ENCODE measurements at places on chromosomes 1 and 21. TPM values are rescaled to one million over a fixed set of nuclear protein-coding genes. Genes with fewer than 3 reads are reported as not detected.
A peak's percentile ranks its signal among the peaks of the same experiment; 100 is the strongest.

- no peak for DNase-seq
- peaks cover 6% of the 10 kb centered on the region for H3K27me3 ChIP-seq
- peaks cover 4% of the 10 kb centered on the region for H3K4me1 ChIP-seq
- H3K4me3 ChIP-seq = peak overlapping the region; percentile 19
- H3K27ac ChIP-seq = no peak overlapping the region
Measured at GRCh38 chr1:6260433-6260934, 414 bp downstream of the GPR153 start.

DNA sequence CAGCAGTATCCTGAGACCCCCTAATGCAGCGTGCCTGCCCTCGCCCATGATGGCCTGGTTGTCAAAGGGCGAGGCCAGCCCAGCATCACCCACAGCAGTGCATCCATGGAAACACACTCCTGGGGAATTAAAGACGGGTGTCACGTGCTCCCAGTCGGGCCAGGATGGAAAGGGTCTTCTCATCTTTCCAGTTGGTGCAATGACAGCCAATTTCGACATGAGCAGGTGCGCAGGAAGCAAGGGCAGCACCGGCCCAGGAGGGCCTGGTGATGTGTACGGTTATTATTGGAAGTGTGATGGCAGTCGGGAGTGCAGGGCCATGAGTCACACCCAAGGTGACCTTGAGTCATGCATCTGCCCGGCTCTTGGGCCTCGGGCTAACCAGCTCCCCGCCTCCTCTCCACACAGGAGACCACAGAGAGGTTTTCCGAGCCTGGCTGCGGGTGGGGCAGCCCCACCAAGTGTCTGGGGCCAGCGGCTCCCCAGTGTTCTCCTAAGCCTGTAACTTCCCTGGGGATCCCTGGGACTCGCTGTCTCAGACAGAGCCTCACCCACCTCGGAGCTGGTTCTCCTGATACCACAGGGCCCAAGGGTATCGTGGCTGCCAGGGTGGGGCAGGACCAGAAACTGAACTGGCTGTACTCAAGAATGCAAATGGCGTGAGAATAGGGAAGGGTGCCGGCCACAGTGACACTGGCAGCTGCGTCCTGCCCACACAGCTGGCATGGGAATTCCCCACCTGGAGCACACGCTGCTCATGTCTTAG is 119.8 kb downstream of the SIK1 start:
- DNase-seq = peak; percentile 43
- H3K4me3 ChIP-seq = no peak overlapping the region
- H3K27ac ChIP-seq = no peak overlapping the region

DNA sequence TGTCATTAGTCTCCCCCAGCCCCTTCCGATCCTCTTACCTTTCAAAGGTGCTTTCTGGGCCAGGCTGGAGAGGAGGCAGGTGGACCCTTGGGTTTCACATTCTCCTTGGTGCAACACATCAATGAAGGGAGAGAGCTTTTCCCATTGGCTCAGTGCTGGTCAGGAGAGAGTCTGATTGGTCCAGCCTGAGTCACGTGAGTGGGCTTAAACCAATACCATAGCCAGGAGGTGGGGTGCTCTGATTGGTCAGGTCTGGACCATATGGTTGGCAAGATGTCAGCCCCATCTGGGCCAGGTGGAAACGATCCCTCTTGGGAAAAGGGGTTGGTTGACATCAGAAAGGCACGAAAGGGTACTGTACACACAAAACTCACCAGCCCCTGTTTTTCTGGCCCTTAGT is 44.8 kb upstream of the ABCG1 start:
- no peaks in the 10 kb centered on the region for H3K27me3 ChIP-seq
- no peaks in the 10 kb centered on the region for H3K36me3 ChIP-seq
- no peak overlapping the region for H3K27ac ChIP-seq
- DNase-seq = no peak
- no peak overlapping the region for H3K4me3 ChIP-seq

GRCh38 chr21:44779417-44780136 is 22.0 kb downstream of the UBE2G2 start:
- H3K27me3 ChIP-seq = no peaks in the 10 kb centered on the region
- no peaks in the 10 kb centered on the region for H3K4me1 ChIP-seq
- no peak overlapping the region for H3K27ac ChIP-seq
- peaks cover 8% of the 10 kb centered on the region for H3K36me3 ChIP-seq
- H3K4me3 ChIP-seq = no peak overlapping the region

GRCh38 chr1:21550866-21551475 is 41.7 kb downstream of the ALPL start:
- H3K27me3 ChIP-seq = no peaks in the 10 kb centered on the region
- DNase-seq = no peak
- H3K27ac ChIP-seq = no peak overlapping the region
- H3K36me3 ChIP-seq = no peaks in the 10 kb centered on the region
- no peak overlapping the region for H3K4me3 ChIP-seq

Gene GUCA2B
- total RNA-seq = not detected
